ENCODE measurements at places on chromosomes 12 and 14.

DNA sequence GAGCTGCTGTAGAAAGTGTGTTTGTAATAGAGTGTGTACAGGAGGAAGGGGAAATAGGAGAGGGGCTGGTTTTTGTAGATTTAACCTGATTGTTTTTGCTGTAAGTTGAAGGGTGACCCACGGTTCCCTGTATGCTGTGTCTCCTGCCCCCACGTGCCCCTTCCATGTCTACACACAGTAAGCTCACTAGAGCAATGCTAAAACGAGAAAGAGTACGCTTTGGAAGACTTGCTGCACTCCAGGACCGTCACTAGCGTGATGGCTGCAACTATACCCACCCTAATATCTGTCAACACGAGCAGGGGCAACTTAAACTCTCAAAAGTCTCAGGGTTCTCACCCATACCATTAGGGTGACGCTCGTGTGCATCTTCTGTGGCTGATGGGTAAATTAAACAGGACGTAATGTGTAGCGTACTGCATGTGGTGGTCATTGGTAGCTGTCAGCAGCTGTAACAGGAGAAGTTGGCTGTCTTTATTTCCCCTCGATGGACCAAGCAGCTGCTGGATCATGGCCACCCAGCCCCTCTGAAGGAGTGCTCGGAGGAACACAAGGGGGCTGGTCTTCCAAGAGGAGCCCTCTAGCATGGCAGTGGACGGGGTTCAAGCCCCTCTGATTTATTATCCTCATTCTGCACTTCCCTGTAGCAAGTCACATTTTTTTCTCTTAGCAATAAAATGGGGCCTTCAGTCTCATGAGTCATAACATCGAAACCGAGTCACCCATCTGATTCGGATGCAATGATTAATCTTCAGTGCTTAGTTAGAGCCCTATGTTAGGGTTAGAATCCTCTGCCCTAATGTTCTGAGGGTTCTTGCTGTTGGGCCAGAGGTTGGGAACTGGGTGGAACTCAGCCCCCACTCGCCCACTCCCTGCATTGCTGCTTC, 14.0 kb downstream of the CCND2 start:
- DNase-seq = no peak

- DNase-seq = no peak
These were observed 9.2 kb upstream of the ADCK1 start for GRCh38 chr14:77790566-77791224.

DNA sequence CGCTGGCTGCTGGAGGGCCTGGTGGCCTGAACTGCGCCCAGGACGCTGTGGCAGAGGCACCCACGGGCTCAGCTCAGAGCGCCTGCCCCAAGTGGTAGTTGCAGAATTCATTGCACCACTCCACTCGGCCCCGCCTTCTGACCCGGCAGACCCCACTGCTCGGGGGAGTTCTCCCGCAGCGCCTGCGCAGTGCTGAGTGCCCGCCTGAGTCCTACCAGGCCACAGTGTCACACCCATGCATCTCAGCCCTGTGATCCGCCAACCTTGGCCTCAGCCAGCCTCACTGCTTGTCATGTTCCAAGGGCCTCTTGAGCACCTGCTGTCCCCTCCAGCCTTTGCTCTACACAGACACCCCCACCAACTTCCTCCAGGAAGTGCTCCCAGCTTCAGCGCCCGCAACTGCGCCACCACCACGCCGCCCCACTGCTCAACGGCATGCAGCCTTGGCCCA, 12.2 kb downstream of the DEGS2 start:
- DNase-seq = no peak

GRCh38 chr12:40228727-40229126, 3.9 kb downstream of the LRRK2 start:
- DNase-seq = no peak

DNA sequence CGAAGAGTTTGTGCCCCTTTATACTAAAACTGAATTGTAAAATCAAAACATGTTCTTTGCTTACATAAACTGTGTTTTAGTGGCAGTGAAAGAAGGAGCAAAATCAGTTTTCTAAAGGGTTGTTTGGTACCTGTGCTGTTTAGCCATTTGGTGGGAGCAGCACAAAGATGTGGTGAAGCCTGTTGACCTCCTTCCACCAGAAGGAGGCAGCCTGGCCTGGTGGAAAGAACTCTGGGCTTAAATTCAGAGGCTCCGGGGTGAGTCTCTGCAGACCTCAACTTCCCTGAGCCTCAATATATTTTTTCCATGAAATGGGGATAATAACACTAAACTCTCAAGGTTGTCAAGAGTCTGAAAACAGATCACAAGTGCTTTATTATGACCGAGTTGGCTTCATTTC, 502.5 kb downstream of the VRK1 start:
- no peak for DNase-seq

DNA sequence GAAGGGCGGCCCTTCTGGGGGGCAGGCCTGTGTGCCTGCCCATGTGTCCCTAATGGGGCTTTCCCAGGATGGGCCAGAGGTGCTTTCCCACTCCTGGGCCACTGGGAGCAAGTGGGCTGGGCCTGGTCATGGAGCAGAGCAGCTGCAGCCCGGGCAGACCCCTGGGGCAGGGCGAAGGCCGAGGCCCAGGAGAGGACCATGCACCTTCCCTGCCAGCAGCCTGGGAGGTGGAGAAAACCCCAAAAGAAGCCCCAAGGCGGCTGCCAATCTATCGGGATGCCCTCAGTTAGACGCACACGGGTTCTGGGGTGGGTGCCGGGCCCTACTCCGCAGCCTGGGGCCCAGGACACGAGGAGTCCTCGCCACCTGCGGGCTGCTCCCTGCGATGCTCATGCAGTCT, 16.1 kb upstream of the CRIP2 start:
- DNase-seq = no peak

All from posterior vena cava (tissue), 2 donors.